ENCODE measurements at places on chromosomes 5 and 9.

DNA sequence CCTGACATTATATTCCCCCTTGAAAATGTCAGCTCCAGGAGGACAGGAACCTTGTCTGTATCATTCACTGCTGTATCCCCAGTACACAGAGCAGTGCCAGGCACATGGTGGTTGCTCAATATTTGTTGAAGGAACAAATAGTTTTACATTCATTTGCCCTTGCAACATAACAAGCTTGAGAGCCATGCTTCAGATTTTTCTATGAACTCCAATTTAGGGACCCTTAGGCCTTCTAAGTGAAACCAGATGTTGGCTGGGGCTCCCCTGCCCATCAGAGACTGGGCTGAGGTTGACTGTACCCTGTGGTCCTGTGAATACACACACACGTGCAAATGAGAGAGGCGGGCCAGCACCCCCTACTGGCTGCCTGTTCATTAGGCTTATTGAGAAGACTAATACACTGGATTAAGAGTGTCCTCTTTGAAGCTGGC, 214.9 kb upstream of the WWC1 start:
- DNase-seq: no peak

DNA sequence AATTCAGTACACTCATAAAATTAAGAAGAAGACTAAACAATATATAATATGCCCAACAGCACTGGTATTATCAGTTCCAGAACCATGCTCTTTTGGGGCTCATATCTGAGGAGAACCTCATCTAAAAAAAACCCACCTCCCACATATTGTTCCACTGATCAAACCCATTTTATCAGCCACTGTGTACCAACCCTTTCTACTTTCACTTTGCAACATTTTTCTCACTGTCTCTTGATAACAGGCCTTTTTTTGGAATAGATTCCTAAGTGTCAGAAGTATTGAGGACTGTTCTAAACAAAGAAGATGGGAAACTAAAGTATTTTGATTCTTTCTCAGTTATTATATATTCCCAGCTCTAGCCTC, 173.2 kb downstream of the GABRB2 start:
- DNase-seq: no peak

GRCh38 chr5:124642151-124642550, 104.3 kb downstream of the ZNF608 start:
- DNase-seq: no peak

DNA sequence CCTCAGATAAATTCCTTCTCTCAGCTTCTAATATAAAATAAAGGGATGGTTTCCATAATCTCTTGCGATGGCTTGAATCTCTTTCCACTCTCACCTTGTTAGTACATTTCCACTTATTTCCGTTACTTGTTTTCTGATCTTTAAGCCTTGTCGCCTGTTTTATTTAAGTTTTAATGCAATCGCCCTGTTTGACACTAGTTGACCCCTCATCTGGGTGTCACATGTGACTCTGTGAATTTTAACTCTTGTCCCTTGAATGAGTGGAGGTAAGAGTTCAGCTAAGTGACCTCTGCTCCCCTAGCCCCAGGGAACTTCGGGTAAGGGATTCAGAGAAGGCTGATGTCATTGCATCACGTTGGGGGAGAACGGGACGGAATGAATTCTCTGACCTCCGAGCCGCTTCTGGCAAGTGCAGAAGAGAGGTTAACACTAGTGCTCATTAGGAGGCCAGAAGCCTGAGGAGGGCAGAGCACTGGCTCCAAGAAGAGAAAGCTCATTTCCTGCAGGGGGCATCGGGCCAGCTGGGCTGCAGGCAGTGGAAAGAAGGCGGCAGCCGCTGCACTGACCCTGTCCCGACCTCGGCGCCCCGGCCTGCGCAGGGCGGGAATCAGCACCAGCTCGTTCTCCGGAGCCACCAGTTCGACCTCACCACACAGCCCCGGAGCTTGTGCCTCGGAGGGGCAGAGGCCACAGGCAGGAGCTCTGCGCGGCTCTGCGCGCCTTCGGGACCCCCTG, 569 bp downstream of the HINT2 start:
- no peak for DNase-seq

- no peak for DNase-seq
These were observed 9.9 kb upstream of the CXXC5 start for GRCh38 chr5:139638090-139638735.

DNA sequence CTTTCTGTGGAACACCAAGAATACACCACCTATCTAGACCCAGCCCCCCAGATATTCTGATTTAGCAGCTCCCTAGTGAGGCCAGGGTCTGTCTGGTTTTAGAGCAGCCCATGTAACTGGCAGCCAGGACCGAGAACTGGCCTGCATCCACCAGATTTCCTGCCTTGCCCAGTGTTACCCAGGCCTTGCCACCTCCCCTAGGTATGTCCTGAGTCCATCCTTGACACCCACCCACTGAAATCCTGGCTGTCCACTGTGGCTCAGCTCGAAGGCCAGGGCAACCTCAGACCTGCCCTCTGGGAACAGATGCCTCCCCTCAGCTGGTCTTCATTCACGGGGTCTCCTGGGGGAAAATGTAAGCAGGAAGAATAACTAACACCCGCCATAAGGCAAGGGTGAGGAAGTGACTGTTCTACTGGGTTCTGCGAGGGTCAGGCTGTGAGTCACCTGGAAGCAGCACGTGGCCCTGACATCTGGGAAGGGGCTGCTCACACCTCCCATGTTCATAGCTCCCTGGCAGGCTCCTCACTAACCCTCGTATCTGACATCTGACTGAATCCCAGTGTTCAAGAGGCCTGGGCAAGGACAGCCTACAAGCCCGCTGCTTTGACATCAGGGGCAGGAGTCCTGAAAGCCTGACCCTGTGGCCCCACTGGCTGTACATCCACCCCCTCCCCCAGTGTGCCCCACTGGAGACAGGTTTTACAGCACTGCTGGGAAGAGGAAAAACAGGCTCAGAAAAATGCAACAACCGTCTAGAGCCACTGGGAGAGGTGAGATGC, 72.7 kb downstream of the SEMA4D start:
- no peak for DNase-seq

GRCh38 chr5:55418994-55419968, 111.5 kb downstream of the MTREX start:
- DNase-seq: no peak

GRCh38 chr9:27365707-27366376, 68.9 kb upstream of the EQTN start:
- no peak for DNase-seq

GRCh38 chr9:87874304-87874623, 8.4 kb upstream of the SPATA31E1 start:
- DNase-seq: no peak

- DNase-seq: no peak
These were observed 14.4 kb downstream of the ACER2 start for GRCh38 chr9:19423163-19423562.

DNA sequence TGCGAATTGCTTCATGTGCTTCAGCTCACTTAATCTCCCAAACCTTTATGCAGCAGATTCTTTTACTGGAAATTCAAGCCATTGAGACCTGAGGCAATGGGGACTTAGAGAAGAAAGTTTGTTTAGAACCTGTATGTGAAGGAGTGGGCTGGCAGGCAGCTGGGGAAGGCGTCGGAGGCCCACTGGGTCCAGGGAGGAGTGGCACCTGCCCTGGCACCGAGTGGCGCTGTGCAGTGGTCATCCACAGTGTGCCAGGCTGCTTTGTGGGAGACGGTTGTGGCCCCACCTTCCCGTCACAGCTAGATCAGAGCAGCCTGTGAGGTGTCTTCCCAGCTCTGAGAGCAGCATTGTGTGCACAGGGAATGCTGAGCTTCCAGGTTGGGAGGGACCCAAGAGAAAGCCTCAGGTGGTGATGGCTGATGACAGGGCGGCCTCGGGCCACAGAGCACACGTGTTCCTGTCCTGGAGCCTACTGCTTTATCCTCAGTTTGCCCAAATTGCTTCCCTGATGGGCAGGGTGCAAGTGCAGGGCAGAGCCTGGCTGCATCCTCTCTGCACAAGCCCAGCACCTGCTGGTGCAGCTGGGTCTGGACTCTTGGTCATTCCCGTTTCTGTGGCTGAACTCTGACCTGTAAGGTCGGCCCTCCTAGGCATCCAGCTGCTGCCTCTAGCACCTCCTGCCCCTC, 175.2 kb downstream of the CACNA1B start:
- DNase-seq: no peak

DNA sequence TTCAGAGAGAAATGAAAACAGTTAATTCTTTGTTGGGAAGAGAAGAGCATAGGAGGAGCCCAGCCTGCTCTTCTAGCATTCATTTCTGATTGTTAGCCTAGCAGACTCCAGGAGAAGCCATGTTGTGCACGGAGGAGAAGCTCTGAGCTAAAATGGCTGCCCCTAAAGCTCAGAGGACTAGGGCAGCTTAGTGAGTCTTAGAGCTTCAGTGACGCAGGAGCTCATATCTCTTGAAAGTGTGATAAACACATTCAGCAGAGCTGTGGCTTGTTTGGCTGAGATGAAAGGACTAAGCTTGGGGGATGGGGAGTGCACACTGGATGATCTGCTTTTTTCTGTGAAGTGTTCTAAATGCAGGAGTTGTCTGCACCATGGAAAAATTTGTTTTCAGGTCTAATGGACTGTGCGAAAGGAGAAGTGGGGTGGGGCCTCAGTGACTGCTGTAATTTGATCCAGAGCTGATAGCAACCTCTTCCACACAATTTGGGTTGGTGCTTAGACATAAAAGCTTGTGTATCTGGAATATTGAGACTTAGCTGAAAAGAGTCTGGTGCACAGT, 58.5 kb downstream of the ZNF462 start:
- DNase-seq: no peak

DNA sequence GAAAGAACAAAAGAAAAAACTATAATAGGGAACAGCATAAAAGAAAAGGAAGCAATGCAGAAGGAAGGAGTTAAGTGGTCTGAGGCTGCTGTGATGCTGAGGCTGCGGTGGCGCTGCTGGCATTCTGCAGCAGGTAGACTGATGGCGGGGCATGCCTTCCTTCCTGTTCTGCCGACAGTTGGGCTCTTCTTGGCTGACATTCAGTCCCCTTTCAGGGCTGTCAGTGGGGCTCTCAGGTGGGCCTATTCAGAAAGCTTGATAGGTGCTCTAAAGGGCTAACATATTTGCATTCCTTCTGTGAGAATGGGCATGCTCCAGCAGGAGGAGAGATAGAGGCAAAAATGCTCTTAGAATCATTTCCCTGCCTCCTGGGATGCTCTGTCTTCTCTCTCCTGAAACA, 5.1 kb upstream of the CLINT1 start:
- DNase-seq: no peak

GRCh38 chr9:92534674-92535073, 1.1 kb downstream of the ECM2 start:
- no peak for DNase-seq

GRCh38 chr5:15966651-15967050, 212.9 kb downstream of the MARCHF11 start:
- DNase-seq: no peak

- DNase-seq: no peak
These were observed 1937.1 kb upstream of the WWC1 start for GRCh38 chr5:166354332-166354731.

- no peak for DNase-seq
These were observed 18.0 kb downstream of the RXRA start for GRCh38 chr9:134344068-134344799.

GRCh38 chr5:174307031-174307408, 261.5 kb downstream of the NSG2 start:
- DNase-seq: no peak

GRCh38 chr9:134545543-134546245, 95.9 kb upstream of the COL5A1 start:
- no peak for DNase-seq

DNA sequence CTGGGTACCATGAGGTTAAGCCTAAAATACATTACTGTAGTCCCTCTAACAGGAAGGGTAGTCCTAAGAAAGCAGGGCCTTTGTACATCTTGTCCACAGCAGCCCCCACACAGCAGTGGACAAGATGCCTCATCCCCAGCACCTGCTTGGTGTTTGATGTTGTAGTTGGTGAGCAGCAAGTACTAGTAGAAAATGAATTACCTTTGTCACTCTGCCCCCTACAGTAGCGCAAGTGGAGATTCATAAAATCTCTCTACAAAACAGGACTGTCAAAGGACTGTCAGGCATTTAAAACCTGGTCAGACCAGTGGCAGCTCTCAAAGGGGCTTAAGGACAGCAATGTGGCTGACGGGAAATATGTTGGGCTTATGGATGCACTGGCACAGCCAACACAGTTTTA, 122.5 kb downstream of the TMEM174 start:
- DNase-seq: no peak

DNA sequence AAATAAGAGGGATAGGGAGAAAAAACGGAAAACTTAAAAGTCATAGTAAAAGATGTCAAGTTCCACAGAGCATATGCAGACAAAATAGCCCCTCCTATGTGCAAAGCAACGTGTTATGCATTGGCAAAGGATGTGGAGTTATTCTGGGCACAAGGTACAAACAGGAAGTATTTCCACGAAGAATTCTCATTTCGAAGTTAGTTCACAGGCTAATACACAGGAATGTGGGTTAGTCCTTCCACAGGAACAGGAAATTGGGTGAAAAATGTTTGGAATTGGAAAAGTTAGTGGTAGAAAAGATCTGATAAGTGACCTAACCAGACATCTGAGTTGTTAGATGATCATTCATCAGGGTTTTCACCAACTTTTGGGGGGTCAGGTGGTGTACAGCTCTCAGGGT, 326.6 kb downstream of the EBF1 start:
- no peak for DNase-seq

Measured in stimulated activated CD8-positive, alpha-beta memory T cell treated with anti-CD3 and anti-CD28 coated beads, Interleukin-15, amount 100 ng/mL, for 24 hours (primary cell).